Fibroblast of villous mesenchyme (primary cell): ENCODE measurements at places on chromosomes 11 and 22. TPM values are rescaled to one million over a fixed set of nuclear protein-coding genes. Genes with fewer than 3 reads are reported as not detected.

- no peak for DNase-seq
These were observed 35.7 kb downstream of the TP53I11 start for GRCh38 chr11:44915004-44915403.

DNA sequence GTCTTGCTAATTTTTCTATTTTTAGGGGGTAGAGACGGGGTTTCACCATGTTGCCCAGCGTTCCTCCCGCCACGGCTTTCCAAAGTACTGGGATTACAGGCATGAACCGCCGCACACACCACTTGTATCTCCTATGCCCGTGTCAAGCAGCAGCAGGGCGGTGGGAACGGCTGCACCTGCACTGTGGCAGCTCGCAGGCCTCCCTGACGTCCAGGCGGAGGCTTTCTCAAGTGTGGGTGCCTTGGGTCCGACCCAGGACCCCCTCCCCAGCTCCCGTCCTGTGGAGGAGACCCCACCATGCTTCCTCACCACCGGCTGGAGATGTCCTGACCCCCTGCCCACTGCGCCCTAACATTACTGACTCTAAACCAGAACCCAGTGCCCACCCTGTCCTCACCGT, 25.7 kb downstream of the TSPAN4 start:
- no peak for DNase-seq

DNA sequence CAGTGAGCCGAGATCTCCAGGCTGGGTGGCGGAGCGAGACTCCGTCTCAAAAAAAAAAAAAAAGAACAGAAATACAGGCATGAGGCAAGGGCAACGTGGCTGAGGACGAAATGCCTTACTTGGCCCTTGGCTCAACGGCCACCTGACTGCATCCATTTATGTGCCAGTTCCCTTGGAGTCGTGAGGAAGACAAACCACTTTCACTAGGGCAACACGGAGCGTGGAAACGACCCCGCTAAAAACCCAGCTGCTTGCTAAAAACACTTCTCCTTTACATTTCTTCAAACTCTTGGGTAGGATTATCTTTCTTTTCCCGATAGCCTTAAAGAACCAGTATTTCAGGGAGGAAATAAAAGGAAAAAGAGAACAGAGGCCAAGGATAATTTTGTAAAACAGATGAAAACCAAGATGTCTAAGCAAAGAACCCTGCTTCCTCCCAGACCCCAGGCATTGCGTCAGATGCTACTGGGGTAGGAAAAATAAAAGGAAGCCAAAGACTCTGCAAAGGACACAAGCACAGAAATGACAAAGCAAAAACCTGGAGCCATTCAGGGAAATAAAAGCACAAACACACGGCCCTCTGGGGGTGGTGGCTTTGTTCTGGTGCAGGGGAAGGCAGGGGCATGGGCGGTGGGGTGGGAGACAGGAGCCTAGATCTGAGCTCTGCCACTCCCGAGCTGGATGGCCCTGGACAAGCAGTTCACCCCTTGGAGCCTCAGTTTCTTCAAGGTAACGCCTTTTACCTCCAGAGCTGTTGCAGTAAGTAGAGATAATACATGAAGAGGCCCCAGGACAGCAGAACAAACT, 37.0 kb downstream of the PC start:
- DNase-seq = no peak

GLYATL1 gene
- under 0.01 TPM in 1 of 2 replicates, not detected in the other for total RNA-seq

GRCh38 chr11:118592616-118593367, 14.6 kb upstream of the PHLDB1 start:
- DNase-seq = peak; percentile 59

- no peak for DNase-seq
These were observed 313.0 kb downstream of the BRD1 start for GRCh38 chr22:49514641-49515040.

PRR33 gene
- not detected in 2 replicates for total RNA-seq

TESMIN gene
- total RNA-seq = 0.32 and 2.6 TPM in 2 replicates

MUC5AC gene
- total RNA-seq = not detected in 2 replicates
